ENCODE measurements at places on chromosomes 4 and X.

GRCh38 chr4:176753049-176753448 is 39.7 kb downstream of the VEGFC start:
- H3K4me3 ChIP-seq, result no peak overlapping the region
- H3K4me1 ChIP-seq, result no peaks in the 10 kb centered on the region
- H3K27ac ChIP-seq, result no peak overlapping the region
- H3K27me3 ChIP-seq, result no peaks in the 10 kb centered on the region
- no peaks in the 10 kb centered on the region for H3K36me3 ChIP-seq

GRCh38 chrX:25012793-25013631 is 2.8 kb downstream of the ARX start:
- H3K36me3 ChIP-seq, result no peaks in the 10 kb centered on the region
- DNase-seq, result no peak
- H3K27ac ChIP-seq, result no peak overlapping the region

GRCh38 chr4:125714845-125715244 is 400.1 kb downstream of the FAT4 start:
- H3K4me1 ChIP-seq, result no peaks in the 10 kb centered on the region
- no peaks in the 10 kb centered on the region for H3K36me3 ChIP-seq
- H3K4me3 ChIP-seq, result no peak overlapping the region
- DNase-seq, result no peak
- H3K27ac ChIP-seq, result no peak overlapping the region

DNA sequence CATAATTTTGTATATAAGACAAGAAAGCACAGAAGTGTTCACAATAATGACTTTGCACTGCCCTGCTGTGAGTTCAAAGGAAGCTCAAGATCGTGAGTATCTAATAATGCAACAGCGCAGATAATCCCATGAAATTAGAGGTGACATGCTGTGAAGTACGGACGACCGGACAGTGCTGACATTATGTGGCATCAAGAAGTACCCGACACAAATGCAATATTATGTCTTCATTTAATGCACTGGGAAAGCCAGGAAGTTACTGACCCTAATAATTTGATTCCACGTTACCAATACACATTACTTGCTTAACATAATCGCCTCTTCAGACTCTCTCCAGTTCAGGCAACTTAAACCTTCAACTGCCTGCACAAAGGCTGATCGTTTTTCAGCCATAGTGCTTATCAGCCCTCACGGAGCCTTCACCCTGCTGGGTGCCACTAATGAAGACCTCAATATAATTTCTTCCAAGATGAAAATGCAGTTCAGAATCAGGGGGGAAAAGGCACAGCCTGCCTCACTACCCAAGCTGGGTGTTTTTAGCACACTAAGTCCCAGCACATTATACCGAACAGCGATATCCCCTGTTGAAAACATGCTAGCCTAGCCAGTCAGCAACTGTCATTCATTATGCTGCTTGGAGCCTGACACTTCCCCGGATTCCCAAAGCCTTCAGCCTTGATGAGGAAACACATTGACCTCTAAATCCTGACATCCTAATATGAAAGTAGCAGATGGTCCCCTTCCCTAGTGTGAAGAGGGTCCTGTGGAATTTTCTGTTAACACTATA is 56.1 kb downstream of the SLC7A11 start:
- H3K27ac ChIP-seq, result no peak overlapping the region
- no peaks in the 10 kb centered on the region for H3K36me3 ChIP-seq
- peaks cover 11% of the 10 kb centered on the region for H3K4me1 ChIP-seq
- no peak overlapping the region for H3K4me3 ChIP-seq
- peaks cover 14% of the 10 kb centered on the region for H3K27me3 ChIP-seq
- no peak for DNase-seq

GRCh38 chr4:52945326-52945898 is 83.3 kb downstream of the RASL11B start:
- no peak overlapping the region for H3K4me3 ChIP-seq
- H3K27me3 ChIP-seq, result no peaks in the 10 kb centered on the region
- H3K36me3 ChIP-seq, result peaks cover 11% of the 10 kb centered on the region
- DNase-seq, result no peak
- no peaks in the 10 kb centered on the region for H3K4me1 ChIP-seq
